Vagina (tissue), 2 donors: ENCODE measurements at places on chromosomes 4 and X.

DNA sequence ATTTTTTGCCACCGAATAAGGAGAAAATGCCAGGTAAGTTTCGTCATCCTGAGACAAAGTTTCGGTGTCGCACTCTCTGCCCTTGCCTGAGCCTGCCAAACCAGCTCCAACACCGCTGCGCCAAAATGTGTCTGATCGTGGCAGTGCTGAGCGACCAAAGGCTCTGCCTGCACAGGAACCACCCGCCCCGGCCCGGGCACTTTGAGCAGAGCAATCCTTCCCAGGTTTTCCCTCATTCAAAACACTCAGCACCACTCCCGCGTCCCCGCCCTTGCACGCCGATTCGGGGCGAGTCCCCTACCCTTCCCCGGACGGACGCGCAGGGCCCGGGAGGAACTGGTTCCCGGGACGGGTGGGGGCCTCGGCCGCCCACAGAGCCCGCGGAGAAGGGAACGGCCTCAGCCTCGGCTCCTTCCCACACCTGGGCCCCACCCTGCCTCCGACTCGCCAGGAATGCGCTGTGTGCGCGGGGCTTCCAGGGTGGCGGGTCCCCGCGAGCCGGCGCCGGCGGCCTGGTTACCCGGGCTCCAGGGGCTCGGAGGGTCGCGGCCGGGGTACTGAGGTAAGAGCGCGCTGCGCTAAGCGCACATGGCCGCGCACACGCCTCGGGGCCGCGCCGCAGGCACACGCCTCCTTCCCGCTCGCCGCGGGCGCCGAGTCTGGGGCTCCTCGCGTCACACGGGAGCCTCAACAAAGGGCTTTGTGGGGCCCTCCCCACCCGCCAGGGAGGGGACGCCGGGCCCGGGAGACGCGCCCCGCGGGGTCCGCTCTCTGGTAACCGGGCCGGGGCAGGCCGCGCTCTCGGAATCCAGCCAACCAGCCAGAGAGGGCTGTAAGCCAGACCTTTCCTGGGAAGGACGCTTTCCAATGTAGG is at the start of gene C4orf36:
Gene C4orf36, minus strand, starts transcription at position 661 of the 874 bp plus-strand sequence. CDS start 902 bp downstream, outside the sequence.
- DNase-seq: no peak

- no peak for DNase-seq
Measured at GRCh38 chr4:94531991-94532789, 80.4 kb downstream of the PDLIM5 start.

GRCh38 chr4:140046543-140046942 is 107.4 kb downstream of the MAML3 start:
- DNase-seq: no peak

GRCh38 chrX:25016361-25016671 is 551 bp upstream of the ARX start:
- no peak for DNase-seq

DNA sequence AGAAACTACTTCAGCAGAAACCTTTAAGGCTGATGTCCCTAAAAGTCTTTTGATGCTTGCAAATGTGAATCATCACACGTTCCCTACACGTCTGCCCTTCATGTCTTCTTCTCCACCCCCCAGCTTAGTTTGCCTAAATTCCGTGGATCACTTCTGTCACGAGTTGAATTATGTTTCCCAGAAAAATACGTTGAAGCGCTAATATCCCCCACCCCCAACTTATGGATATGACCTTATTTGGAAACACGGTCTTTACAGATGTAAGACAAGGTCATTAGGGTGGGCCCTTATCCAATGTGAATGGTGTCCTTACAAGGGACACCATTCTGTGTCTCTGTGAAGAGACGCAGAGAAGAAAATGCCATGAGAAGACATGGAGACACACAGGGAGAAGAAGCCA is 2.1 kb upstream of the ZNF518B start:
- no peak for DNase-seq

DNA sequence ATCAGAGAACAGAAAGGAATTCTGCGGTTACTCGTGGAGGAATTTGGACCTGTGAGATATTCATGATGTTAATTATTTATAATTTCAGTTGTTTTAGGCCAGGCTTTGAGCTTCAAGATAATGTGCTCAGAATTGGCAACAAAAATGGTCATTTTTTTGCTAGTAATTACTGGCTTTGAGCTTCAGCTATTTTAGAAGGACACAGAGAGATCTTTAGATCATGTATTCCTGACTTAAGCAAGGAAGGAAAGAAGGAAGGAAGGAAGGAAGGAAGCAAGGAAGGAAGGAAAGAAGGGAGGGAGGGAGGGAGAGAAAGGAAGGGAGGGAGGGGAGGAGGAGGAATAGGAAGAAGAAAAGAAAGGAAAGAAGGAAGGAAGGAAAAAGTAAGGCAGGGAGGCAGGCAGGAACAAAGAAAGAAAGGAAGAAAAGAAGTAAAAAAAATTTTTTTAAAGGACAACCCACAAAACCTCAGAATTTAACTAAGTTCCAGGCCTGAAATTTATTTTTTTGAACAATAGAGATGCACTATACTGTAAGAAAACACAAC is 277.9 kb upstream of the KLF3 start:
- no peak for DNase-seq

- DNase-seq: no peak
Measured at GRCh38 chr4:107699466-107700206, 20.4 kb downstream of the PAPSS1 start.

GRCh38 chrX:39477762-39478120 is 620.0 kb downstream of the BCOR start:
- no peak for DNase-seq
